Fibroblast of lung (primary cell): ENCODE measurements at places on chromosomes 1 and 21. TPM values are rescaled to one million over a fixed set of nuclear protein-coding genes. Genes with fewer than 3 reads are reported as not detected.

- H3K36me3 ChIP-seq: peaks cover 2% of the 10 kb centered on the region
- H3K27me3 ChIP-seq: no peaks in the 10 kb centered on the region
- DNase-seq: peak; percentile 61
- H3K27ac ChIP-seq: peak overlapping the region; percentile 81
- no peaks in the 10 kb centered on the region for H3K4me1 ChIP-seq
Observed at GRCh38 chr1:117928881-117929342, 509 bp downstream of the GDAP2 start.

- no peak overlapping the region for H3K4me3 ChIP-seq
- DNase-seq: peak; percentile 78
- peaks cover 6% of the 10 kb centered on the region for H3K4me1 ChIP-seq
- H3K27me3 ChIP-seq: no peaks in the 10 kb centered on the region
Observed at GRCh38 chr1:161227196-161227871, 1.5 kb downstream of the TOMM40L start.

DNA sequence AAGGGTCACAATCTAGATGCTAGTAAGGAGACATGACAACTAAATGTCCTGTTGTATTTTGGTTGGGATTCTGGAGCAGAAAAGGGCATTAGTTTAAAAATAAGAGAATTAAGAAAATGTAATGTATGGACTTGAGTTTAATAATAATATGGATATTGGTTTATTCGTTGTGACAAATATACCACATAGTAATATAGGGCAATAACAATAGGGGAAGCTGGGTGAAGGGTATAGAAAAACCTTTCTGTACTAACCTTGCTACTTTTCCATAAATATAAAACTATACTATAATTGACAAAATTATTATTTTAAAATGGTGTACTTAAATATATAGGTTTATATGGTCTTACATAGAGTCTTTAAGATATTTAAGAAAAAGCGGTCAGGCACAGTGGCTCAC lies 558.9 kb downstream of the PTPRC start:
- no peaks in the 10 kb centered on the region for H3K4me1 ChIP-seq
- H3K36me3 ChIP-seq: no peaks in the 10 kb centered on the region
- no peak for DNase-seq
- no peak overlapping the region for H3K4me3 ChIP-seq
- H3K27ac ChIP-seq: no peak overlapping the region
- H3K27me3 ChIP-seq: no peaks in the 10 kb centered on the region

- H3K4me3 ChIP-seq: no peak overlapping the region
- H3K4me1 ChIP-seq: no peaks in the 10 kb centered on the region
- H3K27me3 ChIP-seq: no peaks in the 10 kb centered on the region
- no peaks in the 10 kb centered on the region for H3K36me3 ChIP-seq
Observed at GRCh38 chr1:90341516-90341915, 346.6 kb downstream of the ZNF326 start.

DNA sequence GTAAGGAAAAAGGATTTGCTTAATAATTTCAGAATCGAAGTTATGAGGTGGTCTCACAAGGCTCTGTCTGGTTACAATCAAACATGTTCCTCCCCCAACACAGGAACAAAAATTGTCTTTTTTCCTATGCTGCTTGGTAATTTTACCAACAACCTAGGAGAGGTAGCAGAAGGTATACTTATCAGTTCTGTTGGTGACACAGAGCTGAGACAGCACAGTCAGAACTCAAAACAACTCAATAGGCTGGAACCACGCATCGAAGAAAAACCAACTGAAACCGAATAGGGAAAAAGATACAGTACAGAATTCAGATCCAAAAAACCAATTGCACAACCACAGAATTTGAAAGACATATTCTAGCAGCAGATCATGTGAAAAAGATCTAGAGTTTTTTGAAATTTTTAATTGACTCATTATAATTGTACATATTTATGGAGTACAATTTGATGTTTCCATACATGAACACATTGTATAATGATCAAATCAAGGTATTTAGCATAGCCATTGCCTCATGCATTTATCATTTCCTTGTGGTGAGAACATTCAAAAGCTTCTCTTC lies 3.8 kb downstream of the G0S2 start:
- H3K4me3 ChIP-seq: no peak overlapping the region
- H3K36me3 ChIP-seq: no peaks in the 10 kb centered on the region

DNA sequence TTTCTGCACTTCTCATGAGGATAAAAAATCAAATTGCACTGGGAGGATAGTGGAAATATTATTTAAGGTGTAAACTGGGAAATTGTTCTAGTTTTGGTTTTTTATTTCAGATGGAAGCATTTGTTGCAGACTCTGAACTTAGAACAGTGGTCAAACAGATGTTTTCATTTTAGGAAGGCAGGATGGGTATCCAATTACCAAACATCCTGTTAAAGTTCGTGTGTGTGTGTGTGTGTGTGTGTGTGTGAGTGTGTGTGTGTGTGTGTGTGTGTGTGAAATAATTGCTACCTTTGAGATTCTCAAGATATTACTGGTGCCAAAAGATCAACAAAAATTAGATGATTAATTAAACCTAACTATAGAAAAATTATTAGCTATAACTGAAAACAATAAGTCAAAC lies 24.3 kb upstream of the DUSP10 start:
- no peaks in the 10 kb centered on the region for H3K36me3 ChIP-seq
- no peaks in the 10 kb centered on the region for H3K4me1 ChIP-seq
- H3K4me3 ChIP-seq: no peak overlapping the region

DNA sequence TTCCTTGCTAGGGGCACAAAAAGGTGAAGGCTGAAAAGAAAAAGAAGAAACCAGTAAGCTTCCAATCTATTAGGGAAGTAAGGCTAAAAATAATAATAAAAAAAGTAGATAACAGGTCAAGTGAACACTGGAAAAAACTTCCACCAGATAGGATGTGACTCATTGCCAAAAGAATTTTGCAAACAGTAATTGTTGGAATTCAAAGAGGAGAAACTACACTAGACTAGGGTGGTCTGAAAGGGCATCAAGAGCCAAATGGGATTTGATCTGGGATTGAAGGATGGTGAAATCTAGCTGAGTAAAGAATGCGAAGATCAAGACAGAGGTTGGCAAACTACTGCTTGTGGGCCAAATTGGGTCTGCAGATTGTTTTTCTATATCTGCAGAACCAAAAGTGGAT lies 6.0 kb upstream of the ST6GALNAC3 start:
- H3K27ac ChIP-seq: no peak overlapping the region
- no peaks in the 10 kb centered on the region for H3K36me3 ChIP-seq
- no peaks in the 10 kb centered on the region for H3K4me1 ChIP-seq
- DNase-seq: peak; percentile 48
- no peak overlapping the region for H3K4me3 ChIP-seq
- no peaks in the 10 kb centered on the region for H3K27me3 ChIP-seq

DNA sequence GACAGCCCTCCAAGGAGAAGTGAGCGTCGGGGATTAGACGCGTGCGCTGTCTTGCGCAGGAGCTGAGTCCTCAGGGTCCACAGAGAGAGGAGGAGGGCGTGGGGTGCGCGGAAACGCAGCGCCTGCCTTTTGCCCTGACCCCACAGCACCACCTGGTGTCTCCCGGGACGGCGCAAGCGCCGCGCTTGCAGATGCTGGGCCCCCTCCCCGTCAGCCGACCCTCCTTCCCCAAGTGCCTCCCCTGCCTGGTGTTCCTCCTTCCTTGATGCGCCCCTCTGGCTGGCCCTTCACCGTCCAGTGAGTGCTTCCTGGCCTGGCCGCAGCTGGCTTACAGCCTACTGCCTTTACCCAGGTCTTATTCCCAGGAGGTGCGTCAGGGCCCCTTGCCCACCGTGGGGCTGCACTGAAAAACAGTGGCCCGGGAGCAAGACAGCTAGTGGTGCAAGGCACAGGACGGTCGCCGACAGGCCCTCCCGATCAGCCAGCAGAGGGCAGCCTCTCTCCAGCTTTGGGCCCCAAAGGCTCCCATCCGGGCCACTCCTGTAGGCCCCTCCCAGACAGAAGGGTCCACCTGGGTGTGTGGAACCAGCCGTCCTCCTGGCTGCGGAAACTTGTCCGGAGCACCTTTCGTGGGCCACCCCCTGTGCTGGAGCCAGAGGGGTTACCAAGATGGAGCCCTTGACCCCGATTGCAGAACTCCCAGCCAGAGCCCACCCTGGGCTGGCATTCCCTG lies 12.9 kb upstream of the PHLDA3 start:
- H3K27me3 ChIP-seq: no peaks in the 10 kb centered on the region
- H3K4me1 ChIP-seq: peaks cover 15% of the 10 kb centered on the region
- H3K4me3 ChIP-seq: no peak overlapping the region

The SLC35F3 gene
- 0.02 TPM in 1 of 2 replicates, not detected in the other for polyA plus RNA-seq

GRCh38 chr1:230148126-230148652 lies 81.2 kb downstream of the GALNT2 start:
- no peak overlapping the region for H3K4me3 ChIP-seq
- no peak overlapping the region for H3K27ac ChIP-seq
- H3K4me1 ChIP-seq: no peaks in the 10 kb centered on the region
- no peaks in the 10 kb centered on the region for H3K36me3 ChIP-seq
- DNase-seq: no peak
- no peaks in the 10 kb centered on the region for H3K27me3 ChIP-seq

The OPRD1 gene
- 0.01 TPM in 1 of 2 replicates, not detected in the other for polyA plus RNA-seq

DNA sequence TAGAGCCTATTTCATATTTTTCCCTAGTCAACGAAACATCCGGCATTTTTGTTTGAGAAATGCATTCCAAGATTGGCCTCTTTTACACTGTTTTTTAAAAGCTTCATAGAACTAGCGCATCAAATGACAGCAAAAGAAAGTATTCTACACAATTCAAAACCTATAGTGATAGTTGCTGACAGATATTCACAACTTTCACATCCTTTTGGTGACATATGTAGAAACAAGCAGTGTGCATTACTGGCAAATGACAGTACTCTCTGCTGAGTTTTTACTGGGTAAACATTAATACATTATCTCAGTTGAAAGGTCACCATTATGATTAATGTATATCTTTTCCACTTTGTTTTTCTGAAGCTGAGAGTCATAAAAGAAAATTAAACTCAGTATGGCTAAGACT lies 135.4 kb upstream of the RGS18 start:
- H3K27ac ChIP-seq: no peak overlapping the region
- H3K27me3 ChIP-seq: no peaks in the 10 kb centered on the region
- no peak for DNase-seq
- no peaks in the 10 kb centered on the region for H3K36me3 ChIP-seq
- H3K4me1 ChIP-seq: no peaks in the 10 kb centered on the region

GRCh38 chr21:42277593-42277992 lies 37.6 kb downstream of the TFF3 start:
- H3K4me3 ChIP-seq: no peak overlapping the region
- peak; percentile 24 for DNase-seq
- no peak overlapping the region for H3K27ac ChIP-seq
- no peaks in the 10 kb centered on the region for H3K27me3 ChIP-seq

DNA sequence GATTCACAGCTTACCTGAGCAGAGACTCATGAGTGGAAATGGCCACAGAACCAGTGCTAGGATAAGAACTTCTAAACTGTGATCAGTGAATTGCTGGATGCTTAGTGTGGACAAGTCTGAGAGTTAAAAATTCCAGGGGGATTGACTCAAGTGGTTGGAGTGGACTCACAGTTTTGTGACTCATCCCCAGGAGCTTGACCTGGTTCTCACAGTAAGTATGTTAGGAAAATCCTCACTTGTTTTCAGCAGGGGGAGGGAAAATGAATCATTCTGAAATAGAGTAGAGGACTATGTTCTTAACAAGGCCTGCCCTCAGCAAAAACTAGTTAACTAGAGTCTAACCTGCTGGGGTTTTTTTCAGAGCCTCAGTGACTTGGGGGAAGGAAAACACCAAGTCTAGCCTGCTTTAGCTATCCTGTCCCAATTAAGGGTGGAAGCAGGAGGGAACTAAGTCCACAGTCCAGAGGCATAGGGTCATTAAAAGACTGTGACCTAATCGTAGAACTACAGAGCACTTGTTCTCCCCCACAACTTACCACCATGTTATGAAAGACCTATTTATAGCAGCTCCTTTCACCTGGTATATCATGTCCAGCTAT lies 6.1 kb upstream of the CDC73 start:
- no peaks in the 10 kb centered on the region for H3K36me3 ChIP-seq
- H3K27ac ChIP-seq: peak overlapping the region; percentile 21
- H3K27me3 ChIP-seq: no peaks in the 10 kb centered on the region
- no peak overlapping the region for H3K4me3 ChIP-seq
- H3K4me1 ChIP-seq: peaks cover 27% of the 10 kb centered on the region

GRCh38 chr1:200306944-200307754 lies 102.7 kb downstream of the ZNF281 start:
- H3K36me3 ChIP-seq: no peaks in the 10 kb centered on the region
- no peak overlapping the region for H3K4me3 ChIP-seq
- H3K4me1 ChIP-seq: no peaks in the 10 kb centered on the region
- DNase-seq: no peak
- H3K27ac ChIP-seq: no peak overlapping the region

DNA sequence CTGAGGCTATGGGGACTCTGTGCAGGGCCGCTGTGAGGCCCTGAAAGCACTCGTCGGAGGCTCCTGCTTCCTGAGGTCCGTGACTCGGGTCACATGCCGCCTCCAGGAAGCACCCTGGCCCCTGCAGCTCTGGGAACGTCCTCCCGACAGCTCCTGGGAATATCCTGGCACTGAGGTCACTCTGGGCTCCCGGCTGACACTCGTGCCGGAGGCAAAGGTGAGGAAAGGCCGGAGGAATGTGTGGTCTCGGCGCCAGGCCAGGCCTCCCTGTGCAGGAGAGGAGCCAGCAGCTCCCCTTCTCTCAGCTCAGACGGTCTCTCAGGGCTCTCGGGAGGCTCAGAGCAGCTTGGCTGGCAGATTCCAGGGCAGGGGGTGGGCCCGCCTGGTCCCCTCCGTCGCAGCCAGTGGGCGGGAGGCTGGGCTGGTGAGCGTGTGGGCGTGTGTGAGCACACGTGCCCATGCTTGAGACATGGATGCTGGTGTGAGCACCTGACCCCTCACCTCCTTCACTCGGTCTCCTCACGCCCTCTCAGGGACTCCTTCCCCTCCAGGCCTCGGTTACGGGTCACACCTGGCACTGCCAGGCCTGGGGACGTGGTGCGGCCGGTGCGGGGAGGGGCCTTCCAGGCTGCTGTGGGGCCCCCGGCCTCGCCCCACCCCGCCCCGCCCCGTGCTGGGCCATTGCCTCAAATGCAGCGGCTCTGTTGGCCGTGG lies 5.5 kb upstream of the RNF223 start:
- H3K4me1 ChIP-seq: peaks cover 11% of the 10 kb centered on the region
- peak; percentile 70 for DNase-seq
- H3K27ac ChIP-seq: no peak overlapping the region
- H3K36me3 ChIP-seq: peaks cover 2% of the 10 kb centered on the region

The OR2T6 gene
- not detected in 2 replicates for polyA plus RNA-seq

DNA sequence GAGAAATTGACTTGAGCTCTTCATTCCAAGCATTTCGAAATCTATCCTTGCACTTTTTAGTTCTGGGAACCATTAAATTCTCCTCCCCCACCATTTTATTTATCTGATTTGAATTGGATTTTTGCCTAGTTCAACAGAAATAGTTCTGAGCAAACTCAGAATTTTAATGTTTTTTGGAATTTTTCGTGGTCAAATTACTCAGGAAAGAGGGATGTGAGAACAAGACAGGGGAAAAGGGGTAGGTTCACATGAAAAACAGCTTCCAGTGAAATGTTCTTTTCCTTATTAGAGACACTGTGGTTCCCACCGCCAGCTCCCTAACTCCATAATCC lies 5.7 kb upstream of the ZNF697 start:
- DNase-seq: peak; percentile 44
- no peaks in the 10 kb centered on the region for H3K36me3 ChIP-seq
- no peaks in the 10 kb centered on the region for H3K27me3 ChIP-seq
- no peak overlapping the region for H3K4me3 ChIP-seq
